ENCODE measurements at places on chromosomes 7 and 10.

DNA sequence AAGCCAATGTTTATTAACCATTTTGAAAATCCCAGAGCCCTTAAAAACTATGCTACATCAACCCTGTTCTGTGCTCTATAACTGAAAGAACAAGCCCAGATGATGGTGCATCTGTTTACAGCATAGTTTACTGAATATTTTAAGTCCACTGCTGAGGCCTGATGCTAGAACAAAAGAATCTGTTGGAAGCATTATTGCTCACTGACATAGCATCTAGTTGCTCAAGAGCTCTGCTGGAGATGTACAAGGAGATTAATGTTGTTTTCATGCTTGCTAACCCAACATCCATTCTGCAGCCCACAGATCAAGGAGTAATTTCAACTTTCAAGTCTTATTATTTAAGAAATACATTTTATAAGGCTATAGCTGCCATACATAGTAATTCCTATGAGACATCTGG lies 181.3 kb upstream of the FEZF1 start:
- no peak for DNase-seq

- DNase-seq, result no peak
Measured at GRCh38 chr7:81611040-81611439, 158.8 kb downstream of the HGF start.

DNA sequence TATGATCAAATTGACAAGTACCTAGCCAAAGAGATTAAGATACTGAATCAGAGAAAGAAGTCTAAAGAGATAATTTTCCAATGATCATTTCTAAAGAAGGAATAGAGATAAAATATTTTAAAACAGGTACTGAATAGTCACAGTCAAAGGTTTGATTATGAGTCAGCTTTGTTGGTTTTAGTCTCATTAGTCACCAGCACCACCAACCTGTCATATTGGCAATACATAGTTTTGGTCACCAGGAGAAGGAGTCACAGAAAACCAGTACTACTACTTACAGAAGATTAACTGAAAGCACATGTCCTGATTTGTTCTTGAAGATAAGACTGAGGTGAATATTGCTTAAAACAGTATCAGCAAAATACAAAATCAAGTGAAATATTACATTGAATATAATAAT lies 34.6 kb downstream of the ZEB1 start:
- DNase-seq, result no peak

- DNase-seq, result no peak
Measured at GRCh38 chr10:118581340-118581739, 14.1 kb downstream of the PRLHR start.

GRCh38 chr10:91002656-91003055 lies 81.8 kb upstream of the ANKRD1 start:
- DNase-seq, result no peak

DNA sequence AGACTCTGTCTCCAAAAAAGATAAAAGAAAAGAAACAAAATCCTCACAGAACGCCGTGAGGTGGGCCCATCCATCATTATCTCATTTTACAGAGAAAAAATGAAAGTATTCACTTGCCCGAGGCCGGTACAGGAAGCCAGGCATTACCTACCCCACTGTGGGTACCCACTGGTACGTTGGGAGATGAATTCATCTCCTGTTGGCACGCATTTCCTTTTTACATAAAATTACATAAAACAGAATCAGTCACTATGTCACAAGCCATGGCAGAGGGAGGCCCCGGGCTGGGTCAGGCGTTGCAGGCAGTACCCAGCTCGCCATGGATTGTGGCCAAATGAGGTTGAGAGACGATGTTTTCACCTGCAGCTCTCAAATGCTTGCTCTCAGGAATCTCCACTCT lies 38.6 kb upstream of the TNRC18 start:
- DNase-seq, result no peak

DNA sequence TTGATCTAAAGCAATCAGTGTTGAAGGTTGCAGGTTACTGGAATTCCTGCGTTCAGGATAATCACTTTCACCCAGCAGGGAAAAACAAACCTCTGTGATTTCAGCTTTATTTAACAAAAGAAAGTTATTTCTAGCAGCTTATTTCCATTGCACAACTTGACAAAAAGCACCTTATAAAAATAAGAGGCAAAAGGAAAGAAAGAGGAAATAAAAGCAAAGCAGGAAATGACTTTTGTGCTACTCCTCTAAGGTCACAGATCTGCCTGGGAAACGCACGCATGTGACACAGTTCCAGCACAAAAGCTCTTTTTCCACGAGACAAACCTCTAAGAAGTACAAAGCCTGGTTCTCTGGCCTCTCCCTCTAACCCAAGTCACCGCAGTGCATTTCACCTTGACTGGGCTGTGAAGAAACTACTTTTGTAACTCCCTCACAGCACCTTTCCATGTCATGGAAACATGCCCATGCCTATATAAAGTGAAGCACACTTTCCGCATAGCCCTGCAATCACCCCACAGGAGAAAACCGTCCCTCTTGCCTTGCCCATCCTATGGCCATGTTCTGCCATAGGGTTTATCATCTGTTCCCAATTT lies 870 bp downstream of the ANK3 start:
- no peak for DNase-seq

DNA sequence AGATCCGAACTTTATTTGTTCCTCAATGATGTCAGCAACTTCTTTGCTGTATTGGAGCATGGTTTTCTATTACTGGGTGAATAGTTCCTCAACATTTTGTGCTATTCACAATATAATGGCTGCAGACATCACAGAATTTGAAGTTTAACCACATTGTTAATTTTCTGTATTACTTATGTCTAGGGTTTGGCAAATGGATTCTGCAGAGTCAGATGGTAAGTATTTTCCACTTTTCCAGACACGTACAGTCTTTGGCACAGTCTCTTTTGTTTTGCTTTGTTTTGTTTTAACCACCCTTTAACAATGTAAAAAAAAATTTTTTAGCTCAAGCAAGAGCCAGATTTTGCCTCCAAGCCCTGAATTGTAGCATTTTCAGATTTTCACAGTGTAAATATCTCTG lies 36.8 kb upstream of the FOXK1 start:
- DNase-seq, result no peak

GRCh38 chr7:128299109-128299607 lies 44.5 kb downstream of the RBM28 start:
- no peak for DNase-seq

- no peak for DNase-seq
Measured at GRCh38 chr10:2599571-2599970, 467.8 kb upstream of the PFKP start.

- DNase-seq, result no peak
Measured at GRCh38 chr10:49587981-49588380, 22.1 kb upstream of the SLC18A3 start.

DNA sequence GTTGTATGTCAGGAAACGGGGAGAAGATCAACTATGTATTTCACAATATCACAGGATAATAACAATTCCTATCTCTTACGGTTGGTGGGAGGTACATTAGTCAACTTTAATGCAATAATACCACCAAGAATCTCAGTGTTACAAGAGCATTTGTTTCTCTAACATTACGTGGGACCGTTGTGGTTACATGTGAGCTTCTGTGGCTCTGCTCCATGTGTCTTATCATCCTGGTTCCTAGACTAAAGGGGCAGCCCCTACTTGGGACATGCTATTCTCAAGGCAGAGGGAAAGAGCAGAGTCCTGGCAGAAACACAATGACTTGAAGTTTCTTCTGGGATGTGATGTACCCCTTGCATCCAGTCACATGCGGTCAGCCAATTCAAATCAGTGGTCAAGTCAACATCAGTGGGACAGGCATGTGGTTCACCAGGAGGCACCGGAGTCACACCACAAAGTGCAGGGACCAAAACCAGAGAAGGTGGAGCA lies 2.5 kb upstream of the ZNF22 start:
- DNase-seq, result no peak

DNA sequence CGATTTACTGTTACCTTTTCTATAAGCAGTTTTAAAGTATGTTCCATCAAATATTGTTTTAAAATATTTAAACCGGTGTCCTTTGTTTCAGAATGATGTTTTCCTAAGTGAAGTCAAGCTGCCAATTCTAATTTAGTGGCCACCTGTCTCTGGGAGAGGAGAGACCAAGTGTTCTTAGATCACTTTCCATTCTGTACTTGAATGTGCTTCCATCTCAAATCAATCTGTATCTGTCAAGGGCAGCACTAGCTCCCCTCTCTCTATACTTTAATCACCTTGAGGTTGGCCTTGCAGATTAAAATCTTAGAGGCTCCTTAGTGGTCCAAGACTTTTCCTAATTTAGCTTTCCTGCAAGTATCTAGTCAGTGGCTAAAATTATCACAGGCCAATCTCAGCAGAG lies 49.6 kb downstream of the LGI1 start:
- no peak for DNase-seq

GRCh38 chr10:29119374-29119773 lies 169.5 kb upstream of the LYZL1 start:
- no peak for DNase-seq

GRCh38 chr10:8360365-8360764 lies 305.9 kb downstream of the GATA3 start:
- no peak for DNase-seq

GRCh38 chr7:20307119-20307518 lies 23.6 kb upstream of the ITGB8 start:
- no peak for DNase-seq

DNA sequence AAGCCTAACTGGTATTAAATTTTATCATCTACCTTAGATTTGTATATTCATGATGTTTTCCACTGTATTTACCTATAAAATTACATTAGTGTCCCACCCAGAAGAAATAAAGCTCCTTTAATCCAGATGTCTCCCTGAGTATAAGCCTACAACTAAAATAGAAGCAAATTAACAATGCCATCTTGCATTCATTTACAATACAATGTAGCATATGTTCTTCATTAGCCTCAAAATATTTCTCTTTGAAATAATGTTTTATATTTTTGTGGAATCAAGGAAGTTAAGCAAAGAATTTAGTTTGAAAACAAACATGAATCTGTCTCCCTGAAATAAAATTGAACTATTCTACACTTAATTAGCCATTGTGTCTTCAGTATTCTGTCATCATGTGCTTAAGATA lies 112.3 kb downstream of the CACNA2D1 start:
- DNase-seq, result no peak

DNA sequence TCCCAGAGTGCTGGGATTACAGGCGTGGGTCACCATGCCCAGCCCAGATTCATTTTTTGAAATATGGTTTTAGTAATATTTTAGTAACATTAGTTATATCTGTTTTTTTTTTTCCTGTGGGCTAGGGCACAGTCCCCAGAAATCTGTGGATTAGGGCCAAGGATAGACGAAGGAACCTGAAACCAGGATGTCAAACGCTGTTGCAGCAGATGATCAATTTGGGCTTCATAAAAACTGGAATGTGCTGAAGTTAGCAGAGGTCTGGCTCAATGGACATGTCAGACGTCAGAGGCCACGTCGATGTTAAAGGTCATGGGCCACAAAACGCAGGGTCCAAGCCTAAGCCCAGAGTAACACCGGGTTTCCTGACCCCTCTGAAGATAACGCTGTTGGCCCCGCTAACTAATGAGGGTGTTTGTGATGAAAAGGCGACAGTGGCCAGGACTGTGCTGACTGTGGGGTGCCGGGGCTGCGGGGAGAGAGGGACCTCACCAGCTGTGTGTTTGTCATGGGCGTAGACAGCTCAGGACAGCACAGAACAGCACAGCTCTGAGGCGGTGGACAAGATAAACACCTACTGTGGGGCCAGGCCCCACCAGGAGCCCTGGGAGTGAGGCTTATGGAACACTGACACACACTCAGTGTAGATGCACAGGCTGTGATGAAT lies 23.8 kb upstream of the GTPBP4 start:
- no peak for DNase-seq

DNA sequence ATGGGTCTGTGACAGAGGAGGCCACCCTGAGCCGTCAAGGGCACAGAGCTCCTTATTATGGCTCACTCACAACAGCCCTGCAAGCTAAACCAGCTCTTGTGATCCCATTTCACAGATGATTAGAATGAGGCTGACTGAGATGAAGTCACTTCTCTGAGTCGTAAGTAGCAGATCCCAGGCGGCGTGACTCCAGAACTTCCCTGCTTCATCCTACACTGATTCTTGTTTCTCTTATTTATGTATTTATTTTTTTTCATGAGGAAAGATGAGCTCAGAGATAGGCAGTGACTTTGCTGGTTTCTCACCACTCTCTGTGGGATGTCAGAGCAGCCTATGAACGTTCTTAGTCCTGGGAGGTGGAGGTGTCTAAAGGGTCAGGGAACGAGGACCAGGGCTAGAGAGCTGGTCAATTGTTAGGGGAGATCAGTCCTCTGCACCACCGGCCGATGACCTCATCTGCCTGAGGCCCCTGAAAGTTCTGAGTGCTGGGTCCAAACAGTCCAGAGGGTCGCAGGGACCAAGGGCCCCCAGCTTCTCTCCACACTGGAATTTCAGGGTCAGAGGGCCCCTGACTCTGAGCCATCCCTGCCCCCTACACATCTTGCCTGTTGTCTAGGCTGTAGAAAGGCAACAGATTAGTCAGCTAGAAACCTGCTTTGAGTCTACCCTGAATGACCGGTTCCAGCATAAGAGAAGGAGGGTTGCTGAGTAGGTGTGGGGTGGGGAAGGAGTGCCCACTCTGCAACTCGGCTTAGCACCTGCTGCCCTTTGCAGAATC lies 17.9 kb downstream of the CLRN3 start:
- no peak for DNase-seq

DNA sequence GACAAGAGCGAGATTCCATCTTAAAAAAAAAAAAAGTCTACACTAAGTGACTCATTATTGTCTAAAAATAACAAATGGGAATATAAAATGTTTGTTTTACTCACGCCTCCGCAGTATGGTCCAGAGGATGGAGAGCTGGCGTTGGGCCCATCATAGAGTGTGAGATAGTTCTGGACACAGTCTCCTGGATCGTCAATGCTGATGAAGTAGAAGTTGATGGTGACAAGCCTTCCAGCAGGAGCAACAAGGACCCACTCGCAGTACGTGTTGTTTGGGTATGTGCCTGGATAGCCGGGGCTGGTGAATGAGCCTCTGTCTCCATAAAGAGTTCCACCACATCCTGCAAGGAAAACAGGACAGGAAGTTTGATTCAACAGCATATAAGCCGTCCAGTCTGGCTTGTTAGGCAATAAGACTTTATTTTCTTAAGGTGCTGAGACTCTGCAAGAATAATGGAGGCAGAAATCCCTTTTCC lies 11.5 kb upstream of the RSU1 start:
- no peak for DNase-seq

- no peak for DNase-seq
Measured at GRCh38 chr7:142859829-142860228, 5.0 kb downstream of the EPHB6 start.

DNA sequence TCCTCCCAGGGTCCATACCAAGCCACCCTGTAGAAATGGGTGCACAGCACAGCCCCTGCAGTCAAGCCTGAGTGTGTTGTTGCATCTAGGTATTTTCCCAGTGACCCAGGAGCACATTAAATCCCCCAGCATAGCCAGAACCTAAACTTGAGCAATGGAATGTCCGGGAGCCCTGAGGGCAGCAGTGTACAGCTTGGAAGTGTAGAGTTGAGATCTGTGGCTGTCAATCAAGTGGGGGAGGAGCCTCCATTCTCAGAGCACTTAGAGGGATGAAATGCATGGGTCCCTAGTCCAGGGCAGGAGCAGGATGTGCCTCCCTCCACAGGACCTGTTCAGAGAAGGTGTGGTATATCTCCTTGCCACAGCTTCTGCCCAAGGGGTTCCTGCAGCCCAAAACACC lies 885.1 kb downstream of the CCSER2 start:
- no peak for DNase-seq
